BJ (cell line): ENCODE measurements at places on chromosomes 6 and 20.
A peak's percentile ranks its signal among the peaks of the same experiment; 100 is the strongest.

DNA sequence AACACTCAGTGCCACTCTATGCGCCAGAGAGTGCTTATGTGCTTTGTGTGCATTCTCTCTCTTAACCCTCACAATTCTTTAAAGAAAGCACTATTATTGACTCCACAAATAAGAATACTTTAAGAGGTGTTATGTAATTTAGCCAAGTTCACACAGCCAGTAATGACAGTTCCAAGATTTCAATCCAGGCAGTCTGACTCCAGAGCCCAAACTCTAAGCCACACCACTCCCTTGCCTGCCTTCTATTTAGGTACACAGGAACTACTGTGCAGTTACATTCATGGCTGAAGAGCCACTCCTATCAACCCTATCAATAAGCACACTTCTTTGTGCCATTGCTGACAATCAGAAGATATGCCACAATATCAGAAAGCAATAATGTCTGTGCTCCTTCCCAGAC lies 93.3 kb downstream of the PTPRK start:
- no peak for DNase-seq

DNA sequence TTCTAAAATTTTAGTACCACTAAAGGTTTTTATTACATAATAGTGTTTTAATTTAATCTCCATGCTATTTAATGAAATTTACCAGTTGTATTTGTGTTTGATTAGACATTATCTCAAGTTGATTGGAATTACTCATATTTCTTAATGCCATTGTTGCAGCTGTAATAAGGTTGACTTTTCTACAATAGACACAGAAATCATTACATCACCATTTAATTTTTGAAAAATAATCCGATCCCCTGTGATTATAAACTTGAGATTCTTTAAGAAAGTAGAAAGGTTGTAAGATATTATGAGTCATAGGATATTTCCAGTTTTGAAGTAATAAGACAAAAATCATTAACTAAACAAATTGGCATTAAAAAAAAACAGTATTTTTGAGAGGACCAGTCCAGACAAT lies 161.4 kb downstream of the PRL start:
- no peak for DNase-seq

GRCh38 chr20:18001131-18001921 lies 32.5 kb downstream of the MGME1 start:
- peak; percentile 24 for DNase-seq

GRCh38 chr6:109801794-109802193 lies 110.7 kb downstream of the FIG4 start:
- DNase-seq: no peak

DNA sequence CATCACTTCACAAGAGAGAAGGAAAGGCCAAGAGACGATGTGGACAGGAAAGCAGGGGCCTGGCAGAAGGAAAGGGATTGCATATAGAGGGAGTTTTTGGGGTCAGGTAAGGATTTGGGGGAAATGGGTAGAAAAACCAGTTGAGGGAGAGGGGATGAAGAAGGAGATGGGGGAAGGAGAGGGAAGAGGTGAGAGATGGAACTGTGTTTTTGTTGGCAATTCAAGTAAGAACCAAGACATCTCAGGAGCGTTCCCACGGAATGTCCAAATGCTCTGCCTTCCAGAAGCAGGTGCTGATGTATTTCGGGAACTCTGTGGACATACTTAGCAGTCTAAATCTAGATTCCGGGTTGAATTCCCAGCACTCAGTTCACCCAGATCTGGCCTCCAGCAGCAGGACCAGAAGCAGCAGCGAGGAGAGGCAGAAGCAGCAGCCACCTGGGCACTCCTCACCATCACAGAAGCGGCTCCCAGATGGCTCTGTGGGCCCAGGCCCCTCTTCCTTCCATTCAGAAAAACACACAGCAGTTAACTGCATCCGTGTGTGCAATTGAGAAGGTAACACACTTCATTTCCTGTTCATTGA lies 88.8 kb downstream of the DZANK1 start:
- no peak for DNase-seq

DNA sequence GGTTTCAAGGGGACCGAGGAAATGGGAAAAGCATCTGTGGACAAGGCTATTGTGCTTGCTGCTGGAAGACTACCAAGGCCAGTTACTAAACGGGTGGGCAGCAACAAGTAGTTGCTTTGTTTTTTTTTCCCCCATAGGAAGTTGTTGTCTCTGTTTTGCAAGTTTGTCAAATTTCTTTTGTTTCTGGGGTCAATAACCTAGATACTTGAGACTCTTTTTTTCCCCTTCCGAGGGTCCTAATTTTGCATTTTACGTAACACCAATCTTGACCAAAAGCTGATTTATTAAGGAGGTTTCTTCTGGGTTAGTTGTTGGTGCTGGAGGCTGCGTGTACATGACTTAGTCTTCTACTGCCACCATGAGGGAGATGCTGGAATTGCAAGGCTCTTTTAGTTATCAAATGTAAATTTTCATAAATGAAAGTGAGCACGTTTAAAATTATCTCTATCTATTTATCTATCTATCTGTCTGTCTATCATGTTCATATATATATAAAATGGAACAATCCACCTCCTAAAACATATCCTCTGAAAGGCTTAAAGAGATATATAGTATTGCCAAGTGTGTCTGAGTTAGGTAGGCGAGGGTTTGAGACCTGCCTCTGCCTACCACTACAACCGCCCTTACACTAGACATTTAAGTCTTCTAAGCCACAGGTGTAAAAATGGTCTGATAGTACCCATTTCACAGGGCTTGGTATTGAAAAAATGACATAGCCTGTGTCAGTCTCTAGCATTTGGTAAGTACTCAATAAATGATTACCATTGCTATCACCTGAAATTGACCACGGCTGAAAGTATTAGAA lies 60.2 kb downstream of the GCLC start:
- no peak for DNase-seq

DNA sequence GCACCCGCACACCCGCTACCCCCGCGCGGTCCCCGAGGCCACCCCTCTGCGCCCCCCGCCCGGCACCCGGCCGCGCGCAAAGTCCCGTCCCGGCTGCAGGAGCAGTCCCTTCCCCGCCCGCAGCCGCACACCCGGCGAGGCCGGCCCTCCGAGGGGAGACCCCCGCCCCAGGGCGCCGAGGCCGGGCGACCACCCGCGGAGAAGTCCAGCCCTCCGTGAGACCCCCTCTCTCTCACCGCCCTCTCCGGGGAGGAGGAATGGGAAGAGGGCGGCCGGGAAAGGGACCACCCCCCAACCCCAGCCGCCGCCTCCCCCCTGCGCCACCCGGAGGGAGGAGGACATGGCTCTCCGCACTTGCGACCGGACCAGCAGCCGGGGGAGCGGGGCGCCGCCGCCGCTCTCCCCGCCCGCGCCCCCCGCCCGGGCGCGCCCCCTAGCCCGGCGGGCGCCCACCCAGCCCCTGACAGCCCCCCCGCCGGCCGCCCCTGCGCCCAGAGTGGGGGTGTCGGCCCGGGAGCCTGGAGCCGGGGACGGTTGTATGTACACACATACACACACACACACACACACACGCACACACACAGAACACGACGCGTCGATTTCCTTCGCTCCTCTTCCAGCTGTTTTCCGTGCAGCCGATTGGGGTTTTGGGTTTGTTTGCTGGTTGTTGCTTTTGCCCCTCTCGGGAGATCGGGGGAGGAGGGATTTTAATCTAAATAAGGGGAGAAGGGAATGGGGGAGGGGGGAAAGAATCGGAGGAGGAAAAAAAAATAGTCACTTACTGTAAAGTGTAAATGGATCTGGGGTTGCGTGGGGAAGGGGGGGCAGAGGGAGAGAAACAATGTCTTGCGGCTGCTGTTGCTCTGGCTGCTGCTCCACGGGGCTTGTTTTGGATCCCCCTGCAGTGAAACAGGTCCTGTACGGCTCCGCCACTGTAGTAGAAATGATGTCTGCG lies at the start of gene ATXN1:
ATXN1 (minus strand) TSS at position 945 of the 955 bp plus-strand sequence.
- no peak for DNase-seq

DNA sequence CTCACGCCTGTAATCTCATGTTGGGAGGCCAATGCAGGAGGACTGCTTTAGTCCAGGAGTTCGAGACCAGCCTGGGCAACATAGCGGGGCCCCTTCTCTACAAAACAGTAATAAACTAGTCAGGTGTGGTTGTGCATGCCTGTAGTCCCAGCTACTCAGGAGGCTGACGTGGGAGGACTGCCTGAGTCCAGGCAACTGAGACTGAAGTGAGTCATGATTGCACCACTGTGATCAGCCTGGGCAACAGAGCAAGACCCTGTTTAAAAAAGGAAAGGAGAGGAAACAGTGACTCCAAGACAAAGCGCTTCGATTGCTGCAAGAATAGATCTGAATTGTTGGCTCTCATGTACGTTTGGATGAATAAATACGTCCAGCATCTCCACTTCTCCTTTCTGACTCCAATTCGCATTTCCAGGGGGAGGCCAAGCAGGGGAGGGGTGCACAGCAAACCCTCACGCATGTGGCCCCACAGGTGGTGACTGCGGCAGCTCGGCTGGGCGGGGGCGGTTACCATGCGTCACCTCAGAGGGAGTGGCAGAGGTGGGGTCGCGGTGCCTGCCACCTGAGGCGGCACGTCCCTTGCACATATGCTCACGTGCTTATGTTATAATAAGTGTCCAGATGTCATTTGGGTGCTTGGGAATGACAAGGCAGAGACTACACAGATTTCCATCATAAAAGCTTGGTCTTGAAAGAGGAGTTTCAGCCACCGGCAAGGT lies 95.1 kb upstream of the MPC1 start:
- no peak for DNase-seq

DNA sequence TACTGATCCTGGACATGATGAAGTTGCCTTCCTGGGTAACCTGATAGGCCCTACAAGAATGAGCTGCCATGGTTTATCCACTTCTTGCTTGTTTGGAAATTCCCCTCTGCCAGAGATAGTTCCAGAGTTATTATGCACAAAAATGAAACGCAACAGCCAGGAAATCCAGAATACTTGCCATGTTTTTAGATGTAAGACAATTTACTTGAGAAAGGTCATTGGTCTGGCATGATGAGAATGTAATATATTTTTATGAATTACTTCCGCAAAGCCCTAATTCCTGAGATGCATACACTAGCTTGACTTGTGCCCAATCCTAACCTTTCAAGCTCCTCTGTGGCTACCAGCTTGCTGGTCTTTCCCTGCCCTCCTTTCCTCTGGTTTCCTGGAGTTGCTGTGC lies 27.9 kb upstream of the NT5E start:
- no peak for DNase-seq

DNA sequence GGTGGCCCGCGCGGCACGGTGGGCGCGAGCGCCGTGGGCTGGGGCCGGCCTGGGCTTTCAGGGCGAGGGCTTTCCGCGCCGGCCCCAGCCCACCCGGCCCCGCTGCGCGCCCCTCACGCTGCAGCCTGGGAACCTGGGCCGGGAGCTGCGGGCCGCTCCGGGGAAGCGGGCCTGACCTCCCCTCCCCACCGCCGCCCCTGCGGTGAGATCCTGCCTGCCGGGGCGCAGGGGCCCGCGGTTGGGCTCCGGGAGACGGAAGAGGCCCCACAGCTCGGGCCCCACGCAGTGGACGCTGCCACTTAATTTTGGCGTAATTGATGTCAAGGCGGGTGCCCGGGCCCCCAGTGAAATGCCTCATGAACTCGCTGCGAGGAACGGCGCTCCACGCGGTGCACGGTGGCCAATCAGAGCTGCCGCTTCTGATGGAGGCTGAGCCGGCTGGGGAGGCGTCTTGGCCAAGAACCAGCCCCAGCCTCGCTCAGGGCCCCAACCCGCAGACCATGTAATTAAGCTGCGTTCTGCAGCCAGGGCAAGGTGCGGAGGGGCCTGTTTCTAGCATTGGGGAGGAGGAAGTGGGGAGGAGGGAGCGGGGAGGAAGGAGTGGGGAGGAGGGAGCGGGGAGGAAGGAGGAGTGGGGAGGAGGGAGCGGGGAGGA lies 96.1 kb upstream of the BHLHE23 start:
- no peak for DNase-seq
